Left ventricle myocardium superior (tissue), 1 donor: ENCODE measurements at places on chromosomes 1 and 21. TPM values are rescaled to one million over a fixed set of nuclear protein-coding genes. Genes with fewer than 3 reads are reported as not detected.

GJA4 gene
- total RNA-seq: 19.1 TPM

CYYR1 gene
- total RNA-seq: 27.5 TPM

OXCT2 gene
- total RNA-seq: 0.77 TPM

DAB1 gene
- total RNA-seq: 2.6 TPM

BMP8B gene
- 0.40 TPM for total RNA-seq

NTRK1 gene
- 0.69 TPM for total RNA-seq

SPATA21 gene
- total RNA-seq: not detected

BOLA1 gene
- total RNA-seq: 16.7 TPM

NCAM2 gene
- total RNA-seq: 4.4 TPM

NEXN gene
- 365 TPM for total RNA-seq

RNU1-1 gene
- 4,234 TPM for total RNA-seq

MASP2 gene
- total RNA-seq: not detected

SPATA46 gene
- total RNA-seq: not detected

APCS gene
- not detected for total RNA-seq

CRYAA gene
- not detected for total RNA-seq

ADAMTS5 gene
- 3.0 TPM for total RNA-seq

PLPP3 gene
- total RNA-seq: 140 TPM

LCE2A gene
- total RNA-seq: not detected

RNU1-4 gene
- total RNA-seq: 4,234 TPM

KIRREL1 gene
- 10.0 TPM for total RNA-seq

TNN gene
- 0.07 TPM for total RNA-seq

PROK1 gene
- not detected for total RNA-seq

FAM72B gene
- total RNA-seq: 0.67 TPM
